Activated naive CD4-positive, alpha-beta T cell treated with anti-CD3 and anti-CD28 coated beads, Interleukin-2, amount 10 ng/mL, durations not matched to agents 7 days and 5 days (primary cell): ENCODE measurements at places on chromosomes 2 and 18.

DNA sequence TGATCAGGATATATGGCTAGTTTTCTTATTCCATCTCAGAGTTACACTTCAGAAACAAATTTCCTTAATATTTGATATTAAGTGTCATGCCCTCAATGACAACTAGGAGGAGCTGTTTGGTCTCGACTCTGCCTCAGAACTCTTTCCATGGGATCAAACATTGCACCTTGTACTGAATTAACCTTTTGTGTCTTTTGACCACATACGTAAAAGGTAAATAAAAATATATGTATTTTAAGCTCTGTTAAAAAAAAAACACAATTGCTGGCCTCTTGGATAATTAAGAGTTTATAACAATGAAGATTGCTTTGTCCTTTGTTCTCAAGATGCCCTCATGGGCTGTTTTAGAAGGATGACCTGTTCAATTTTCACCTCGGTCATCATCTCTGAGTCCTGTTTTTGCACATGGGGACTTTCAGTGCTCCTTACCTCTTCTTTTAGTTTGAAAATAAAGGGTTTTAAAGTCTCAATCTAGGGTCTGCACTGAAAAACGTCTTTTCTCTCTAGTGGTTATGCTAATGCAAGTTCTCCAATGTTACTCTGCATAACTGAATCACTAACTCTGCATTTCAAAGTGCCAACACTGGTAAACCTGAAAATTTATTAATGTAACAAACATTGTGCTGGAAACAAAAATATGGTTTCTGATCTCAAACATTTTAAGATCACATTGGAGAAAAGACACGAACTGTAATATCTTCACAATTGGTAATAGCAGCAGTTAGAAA is 18.8 kb upstream of the FN1 start:
- no peak for DNase-seq

DNA sequence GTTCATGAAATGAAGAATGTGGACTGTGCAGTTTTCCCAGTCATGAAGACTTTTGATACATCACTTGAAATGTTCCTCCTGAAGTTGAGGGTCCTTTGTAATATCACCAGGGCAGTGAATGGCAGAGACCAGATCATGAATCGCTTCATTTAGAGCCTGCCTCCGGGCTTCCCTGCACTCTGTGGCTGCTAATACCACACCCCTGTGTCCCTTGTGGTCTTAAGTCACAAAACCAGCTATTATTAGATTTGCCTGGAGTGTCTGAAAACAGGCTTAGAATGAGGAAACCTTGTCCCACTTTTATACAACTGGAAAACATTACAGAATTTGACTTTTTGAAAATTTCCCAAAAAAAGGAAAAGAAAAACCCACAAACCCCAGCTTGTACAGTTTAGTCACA is 147.9 kb downstream of the MGAT5 start:
- no peak for DNase-seq

DNA sequence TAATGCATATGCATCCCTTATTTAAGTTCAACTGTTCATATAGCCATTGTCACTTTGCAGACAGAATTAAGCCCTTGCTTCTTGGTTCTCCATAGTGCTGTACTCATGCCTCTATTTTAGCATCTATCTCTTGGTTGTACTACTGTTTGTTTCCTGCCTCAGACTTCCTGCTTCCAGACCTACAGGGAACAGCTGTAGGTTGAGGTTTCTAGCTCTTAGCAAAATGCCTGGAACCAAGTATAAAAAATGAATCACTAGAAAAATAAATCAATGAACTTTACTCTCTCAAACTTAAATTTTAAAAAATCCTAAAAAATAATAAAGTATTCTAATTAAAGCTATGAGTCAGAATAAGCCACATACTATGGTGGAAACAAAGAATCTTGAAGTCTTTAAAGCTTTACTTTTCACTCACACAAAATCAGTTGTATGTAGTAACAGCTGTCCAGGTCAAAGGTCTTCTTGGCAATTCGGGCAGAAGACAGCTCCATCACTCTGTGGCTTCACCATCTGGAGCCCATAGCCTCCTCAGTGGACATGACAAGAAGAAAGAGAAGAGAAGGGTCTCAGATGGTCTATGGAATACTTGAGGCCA is 1228.1 kb upstream of the GYPC start:
- DNase-seq = no peak

DNA sequence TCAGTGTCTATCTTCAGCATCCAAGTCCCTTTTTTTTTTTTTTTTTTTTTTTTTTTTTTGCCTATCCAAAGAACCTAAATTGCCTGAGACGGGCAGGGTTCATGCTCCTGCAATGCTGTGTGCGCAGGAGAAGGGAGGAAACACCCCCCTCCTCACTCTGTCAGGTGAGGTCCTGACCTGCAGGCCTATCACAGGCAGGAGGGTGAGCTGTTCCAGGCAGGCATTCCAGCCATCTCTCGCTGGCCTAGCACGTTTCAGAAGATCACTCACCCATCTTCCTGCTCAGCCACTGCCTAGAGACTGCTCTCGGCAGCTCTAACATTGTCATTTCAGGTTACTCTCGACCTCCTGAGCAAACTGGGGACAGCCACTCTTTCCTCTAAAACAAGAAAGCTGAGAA is 48.4 kb upstream of the LAPTM4A start:
- DNase-seq = no peak

- DNase-seq = no peak
These were observed 743 bp downstream of the HADHA start for GRCh38 chr2:26243470-26244308.

GRCh38 chr2:127853671-127854070 is 4.3 kb downstream of the POLR2D start:
- no peak for DNase-seq

- DNase-seq = no peak
These were observed 1.1 kb upstream of the SNED1 start for GRCh38 chr2:240997141-240997855.

GRCh38 chr2:56448403-56449001 is 264.7 kb downstream of the CCDC85A start:
- no peak for DNase-seq

DNA sequence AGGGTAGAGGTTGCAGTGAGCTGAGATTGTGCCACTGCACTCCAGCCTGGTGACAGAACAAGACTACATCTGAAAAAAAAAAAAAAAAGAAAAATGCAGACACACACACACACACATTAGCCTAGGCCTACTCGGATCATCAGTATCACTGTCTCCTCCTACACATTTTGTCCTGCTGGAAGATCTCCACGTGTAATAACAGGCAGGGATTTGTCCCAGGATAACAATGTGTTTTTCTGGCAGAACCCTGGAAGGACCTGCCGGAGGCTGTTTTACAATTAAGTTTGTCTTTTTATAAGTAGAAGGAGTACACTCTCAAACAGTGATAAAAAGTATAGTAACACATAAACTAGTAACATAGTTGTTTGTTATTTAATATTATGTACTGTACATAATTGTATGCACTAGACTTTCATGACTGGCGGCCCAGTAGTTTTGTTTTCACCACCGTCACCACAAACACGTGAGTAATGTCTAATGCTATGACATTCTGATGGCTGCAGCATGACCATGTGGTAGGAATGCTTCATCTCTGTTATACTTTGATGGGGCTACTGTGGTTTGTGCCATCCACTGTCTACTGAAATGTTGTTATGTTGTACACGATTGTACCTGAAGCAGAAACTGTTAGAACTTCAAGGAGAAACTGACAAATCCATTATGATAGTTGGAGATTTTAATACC is 130.6 kb downstream of the ATP9B start:
- no peak for DNase-seq

DNA sequence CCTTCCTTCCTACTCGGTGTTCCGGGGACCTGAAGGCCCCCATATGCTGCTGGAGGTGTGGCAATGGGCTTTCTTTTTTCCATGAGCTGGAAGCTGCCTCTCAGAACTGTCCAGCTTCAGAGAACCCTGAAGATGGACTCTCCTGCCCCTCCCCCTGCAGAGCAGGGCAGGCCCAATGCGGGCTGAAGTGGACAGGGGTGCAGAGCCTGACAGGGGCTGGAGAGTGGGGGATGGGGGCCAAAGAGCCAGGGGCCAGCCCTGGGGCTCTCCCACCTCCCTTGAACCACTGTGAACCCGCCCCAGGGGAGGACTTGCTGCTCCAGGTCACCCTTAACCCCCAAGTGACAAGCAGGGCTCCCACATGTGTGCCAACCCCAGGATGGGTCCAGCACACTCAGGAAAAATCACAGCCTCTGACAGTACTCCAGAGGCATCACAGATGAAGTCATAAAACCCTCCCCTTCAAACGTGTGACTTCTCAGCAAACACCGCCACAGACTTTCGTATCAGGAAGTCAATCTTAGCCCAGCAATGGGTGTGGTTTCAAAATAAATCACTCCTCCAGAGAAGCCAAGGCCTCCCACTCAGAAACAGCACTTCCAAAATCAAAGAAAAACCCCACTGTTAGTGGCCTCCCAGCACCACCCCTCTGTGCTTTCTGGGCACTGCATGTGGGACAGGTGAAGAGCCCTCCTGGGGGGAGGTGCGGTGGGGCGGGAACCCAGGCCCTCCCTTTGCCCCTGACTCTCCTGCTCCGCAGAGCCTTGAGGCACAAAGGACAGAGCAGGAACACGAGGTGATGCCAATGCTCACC is 135.8 kb downstream of the HDAC4 start:
- peak; percentile 83 for DNase-seq

DNA sequence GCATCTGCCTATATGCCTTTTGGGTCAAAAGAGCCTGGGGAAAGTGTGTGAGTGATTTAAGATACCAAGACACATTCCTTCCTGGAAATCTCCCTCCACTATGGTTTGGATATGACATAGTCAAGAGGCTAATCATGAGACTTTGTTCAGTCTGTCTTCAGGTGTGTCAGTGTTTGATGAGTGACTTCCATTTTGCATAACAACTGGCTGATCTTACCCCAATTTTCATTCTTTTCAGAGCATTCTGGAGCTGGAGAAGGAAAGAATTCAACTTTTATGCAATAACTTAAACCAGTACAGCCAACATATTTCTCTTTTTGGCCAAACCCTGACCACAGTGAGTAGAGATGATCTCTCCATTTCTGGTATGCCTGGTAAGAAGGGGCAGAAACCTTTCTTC is 39.4 kb downstream of the SPC25 start:
- DNase-seq = no peak

- DNase-seq = no peak
These were observed 309.2 kb downstream of the NR4A2 start for GRCh38 chr2:156023229-156023869.

GRCh38 chr2:235666213-235666781 is 172.5 kb downstream of the AGAP1 start:
- no peak for DNase-seq

DNA sequence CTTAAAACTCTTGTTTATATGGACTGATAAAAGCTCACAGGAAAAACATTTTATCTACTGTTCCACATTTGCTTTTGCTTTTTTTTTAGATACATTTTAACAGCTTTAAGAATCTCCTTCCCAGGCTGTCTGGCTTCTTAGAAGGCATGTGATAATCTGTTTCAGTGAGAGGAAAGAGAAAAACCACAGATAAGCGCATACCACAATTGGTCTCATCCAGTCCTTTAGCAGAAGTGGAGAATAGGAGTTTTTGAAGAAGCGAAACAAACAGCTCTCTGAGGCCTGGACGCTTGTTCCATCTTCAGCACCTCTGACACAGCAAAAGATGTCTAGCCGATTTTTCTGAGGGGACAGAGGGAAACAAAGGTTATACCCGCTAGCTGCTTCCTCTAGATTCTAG is 37.6 kb downstream of the RMC1 start:
- peak; percentile 43 for DNase-seq

GRCh38 chr2:145744541-145745386 is 1224.8 kb upstream of the ZEB2 start:
- no peak for DNase-seq

GRCh38 chr2:154724194-154724797 is 25.8 kb downstream of the KCNJ3 start:
- DNase-seq = no peak

- DNase-seq = no peak
These were observed 35.9 kb downstream of the EPC2 start for GRCh38 chr2:148680462-148680861.

GRCh38 chr2:23268467-23269263 is 116.3 kb upstream of the KLHL29 start:
- DNase-seq = no peak

DNA sequence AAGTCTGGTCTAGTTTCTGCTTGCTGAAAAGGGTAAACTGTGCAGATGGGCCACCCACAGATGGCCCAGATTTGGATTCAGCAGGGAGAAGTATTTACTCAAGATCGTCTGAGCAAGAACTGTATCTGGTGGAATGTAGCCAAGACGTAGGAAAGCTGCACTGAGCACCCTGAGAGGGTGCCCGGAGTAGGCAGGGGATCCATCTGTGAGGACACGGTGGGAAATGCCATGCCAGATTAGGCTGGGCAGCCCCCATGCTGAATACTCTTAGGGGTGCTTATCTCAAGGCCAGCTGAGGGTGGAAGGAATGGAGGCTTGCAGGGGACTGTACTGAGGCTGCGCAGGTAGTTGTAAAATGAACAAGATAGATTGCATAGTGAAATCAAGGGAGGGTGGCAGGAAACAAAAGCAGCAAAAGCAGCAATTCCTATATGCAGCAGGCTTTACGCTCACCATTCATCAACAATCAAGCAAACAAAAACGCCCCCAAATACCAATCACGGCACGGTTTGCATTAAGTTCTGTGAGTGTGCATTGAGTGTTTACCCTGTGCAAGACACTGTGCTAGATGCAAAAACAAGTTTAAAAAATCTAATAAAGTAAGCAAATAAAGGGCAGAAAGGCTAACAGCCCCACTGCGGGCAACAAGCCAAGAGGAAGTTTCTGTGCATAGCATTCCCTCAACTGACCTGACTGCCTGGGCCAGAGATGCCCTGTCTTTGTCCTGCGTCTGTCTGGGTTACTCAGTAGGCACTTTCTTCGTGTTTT is 32.2 kb upstream of the LPIN2 start:
- no peak for DNase-seq
